NCI-H1694 treated with DMSO at 0.1 percent for 48 hours (cell line): ENCODE measurements at places on chromosomes 5 and 9.

DNA sequence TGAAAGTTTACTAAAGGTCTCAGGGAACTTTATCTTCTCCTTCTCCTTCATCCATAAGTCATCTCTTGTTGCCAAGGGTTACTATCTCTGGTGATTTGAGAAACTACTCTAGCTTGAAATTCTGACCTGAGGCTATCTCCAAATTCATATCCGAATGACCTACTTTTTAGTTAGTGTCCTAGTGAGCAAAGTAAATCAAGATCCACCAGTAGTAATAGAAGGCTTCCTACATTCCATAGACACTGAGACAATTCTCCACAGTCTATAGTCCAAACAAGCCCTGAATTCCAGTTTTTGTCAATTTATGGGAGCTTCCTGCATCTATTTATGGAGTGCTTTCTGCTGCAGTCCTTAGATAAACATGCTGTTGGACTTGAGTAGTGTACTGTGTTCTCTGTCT is 5.0 kb downstream of the IL7R start:
- no peak for DNase-seq

- no peak for DNase-seq
These were observed 596.9 kb upstream of the CDH6 start for GRCh38 chr5:30596495-30597064.

DNA sequence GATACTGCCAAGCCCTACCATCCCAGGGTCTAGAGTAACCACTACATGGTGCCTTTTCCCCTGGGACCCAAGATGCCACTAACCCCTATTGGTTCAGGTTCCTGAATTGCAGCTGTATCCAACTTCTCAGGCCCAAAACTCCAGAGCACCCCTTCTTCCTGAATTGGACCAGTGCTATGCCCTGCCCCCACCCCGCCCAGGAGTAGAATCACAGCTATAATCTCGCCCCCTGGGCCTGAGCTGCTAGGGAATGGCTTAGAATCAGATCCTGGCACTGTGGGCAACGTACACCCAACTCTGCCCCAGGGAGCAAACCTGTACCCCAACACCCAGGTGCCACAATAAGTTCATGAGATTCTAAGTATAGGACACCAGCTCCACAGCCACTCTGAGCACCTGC is 206.3 kb downstream of the CACNA1B start:
- no peak for DNase-seq

DNA sequence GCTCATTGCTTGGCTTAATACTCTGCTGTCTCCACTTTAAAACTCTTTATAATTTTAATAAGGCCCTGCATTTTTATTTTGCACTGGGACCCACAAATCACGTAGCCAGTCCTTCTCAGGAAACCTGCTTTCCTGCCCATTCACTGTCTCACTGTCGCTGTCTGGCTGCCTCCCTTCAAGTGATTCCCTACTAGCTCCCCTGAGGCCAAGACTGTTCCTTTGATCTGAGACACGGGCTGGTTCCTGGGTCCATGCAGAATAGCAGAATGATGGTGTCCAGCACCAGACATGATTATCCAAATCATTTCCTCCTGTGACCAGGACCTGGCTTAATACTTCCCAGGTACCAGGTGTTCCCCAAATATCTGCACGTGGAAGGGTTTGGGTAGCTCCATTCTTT is 597.1 kb upstream of the KLF4 start:
- no peak for DNase-seq
